ENCODE measurements at places on chromosomes 3 and 15.

DNA sequence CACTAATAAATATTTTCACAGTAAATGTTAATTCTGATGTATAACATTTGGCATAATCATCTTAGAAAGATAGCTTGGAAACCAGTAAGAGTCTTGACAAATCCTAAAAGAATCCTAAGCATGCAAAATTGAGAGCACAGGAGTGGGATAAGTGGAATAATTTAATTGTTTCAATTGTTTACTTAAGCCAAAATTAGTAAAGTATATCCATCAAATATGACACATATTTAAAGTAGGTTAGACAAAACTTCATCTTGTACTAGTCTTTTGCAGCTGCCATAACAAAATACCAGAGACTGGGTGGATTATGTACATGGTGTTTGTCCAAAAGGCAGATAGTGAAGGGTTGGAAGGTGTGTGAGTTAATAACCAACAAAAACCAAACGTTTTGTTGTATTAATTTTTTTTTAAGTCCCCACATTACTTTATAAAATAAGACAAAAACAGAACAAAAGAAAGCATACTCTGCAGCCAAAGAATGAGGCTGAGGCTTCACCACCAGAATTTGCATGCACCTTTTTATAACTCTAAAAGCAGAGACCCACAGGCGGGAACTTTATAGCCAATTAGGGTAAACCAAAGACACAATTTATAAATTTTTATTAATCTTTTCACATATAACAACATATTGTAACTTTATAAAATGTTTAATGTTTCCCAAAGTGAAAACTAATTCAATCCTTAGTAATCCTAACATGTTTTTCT is 41.9 kb upstream of the CD200R1L start:
- DNase-seq = no peak

GRCh38 chr3:170909129-170909903 is 879 bp upstream of the EIF5A2 start:
- no peak for DNase-seq

- no peak for DNase-seq
Measured at GRCh38 chr3:106593381-106593780, 724.6 kb upstream of the CBLB start.

GRCh38 chr15:77219841-77220240 is 148.9 kb upstream of the TSPAN3 start:
- DNase-seq = no peak

- no peak for DNase-seq
Measured at GRCh38 chr3:8649757-8650156, 5.2 kb upstream of the SSUH2 start.

GRCh38 chr3:133525435-133525834 is 48.1 kb upstream of the CDV3 start:
- no peak for DNase-seq

DNA sequence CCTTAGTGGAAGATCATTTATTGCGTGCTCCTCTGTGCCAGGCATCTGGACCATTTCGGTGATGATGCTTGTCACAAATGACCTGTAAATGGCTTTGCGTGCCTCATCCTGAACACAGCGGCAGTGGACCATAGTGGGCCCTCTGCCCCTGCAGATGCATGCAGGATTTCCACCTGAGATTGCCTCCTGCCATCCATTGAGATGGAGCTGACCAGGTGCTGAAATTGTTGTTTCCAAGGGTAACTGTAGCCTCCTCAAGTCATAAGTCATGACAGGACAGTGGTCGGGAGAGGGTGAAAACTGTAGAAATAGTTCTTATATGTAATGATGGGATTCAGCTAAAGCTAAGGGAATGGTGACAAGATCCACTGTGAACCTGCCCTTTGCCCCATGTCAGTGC is 35.5 kb downstream of the CLSTN2 start:
- no peak for DNase-seq

DNA sequence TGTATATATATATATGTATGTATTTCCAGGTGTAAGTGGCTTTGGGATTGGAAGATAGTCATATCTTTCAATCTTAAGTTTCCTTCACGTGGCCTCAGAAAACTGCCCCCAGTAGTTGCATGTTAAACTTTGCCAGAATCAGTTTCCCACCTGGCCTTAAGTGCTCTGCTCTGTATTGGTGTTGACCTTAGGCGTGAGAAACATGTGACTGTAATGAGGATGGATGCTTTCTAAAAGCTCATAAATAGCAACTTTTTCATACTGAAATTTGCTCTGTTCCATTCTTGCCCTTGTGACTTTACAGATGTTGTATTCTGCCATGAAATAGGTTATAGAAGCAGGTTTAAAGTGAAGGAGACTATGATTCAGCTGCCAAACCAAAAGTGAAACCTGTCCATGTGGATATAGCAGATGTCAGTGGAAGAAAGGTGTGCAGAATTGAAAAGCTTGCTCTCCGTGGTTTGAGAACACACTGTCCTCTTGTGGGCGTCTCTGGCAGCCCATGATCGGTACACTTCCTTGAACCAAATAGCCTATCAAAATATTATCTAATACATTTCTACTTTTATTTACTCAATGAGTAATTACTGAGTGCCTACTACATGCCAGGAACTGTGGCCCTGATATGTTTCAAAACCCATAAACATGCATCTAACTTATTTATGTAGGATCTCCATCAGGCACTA is 15.8 kb downstream of the SCG5 start:
- DNase-seq = no peak

Measured in stimulated activated CD4-positive, alpha-beta T cell treated with anti-CD3 and anti-CD28 coated beads, Interleukin-12 subunit alpha, Interleukin-12 subunit beta, amount 100 ng/mL, for 48 hours (primary cell).